ENCODE measurements at places on chromosomes 3 and 15.

GRCh38 chr15:82999905-83000671 lies 11.4 kb downstream of the C15orf40 start:
- peak; percentile 70 for DNase-seq

- DNase-seq, result no peak
Observed at GRCh38 chr3:113304856-113305540, 93.6 kb downstream of the BOC start.

DNA sequence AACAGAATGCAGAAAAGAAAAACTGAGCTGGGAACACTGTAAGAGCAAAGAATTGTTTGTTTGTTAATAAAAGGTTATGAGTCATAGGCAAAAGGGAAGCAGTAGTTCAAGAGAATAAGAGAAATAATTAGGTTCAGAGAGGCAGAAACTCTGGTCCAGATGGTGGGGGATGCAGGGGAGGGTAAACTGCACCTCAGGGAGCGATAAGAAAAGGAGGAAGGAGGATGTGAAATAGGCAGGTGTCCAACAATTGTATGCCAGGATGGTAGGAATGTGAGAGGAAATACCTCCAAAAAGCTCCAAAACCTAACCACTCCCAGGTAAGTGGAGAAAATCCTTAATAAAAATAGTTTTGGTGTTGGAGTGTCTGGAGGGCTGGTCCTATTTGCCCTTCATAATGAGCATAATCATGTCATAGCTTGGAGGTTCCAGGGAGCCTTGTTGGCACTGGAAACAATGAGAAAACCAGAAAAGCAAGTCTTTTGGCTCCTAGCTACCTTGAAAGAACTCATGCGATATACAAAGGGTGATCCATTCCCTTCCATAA lies 405.4 kb upstream of the TBL1XR1 start:
- no peak for DNase-seq

DNA sequence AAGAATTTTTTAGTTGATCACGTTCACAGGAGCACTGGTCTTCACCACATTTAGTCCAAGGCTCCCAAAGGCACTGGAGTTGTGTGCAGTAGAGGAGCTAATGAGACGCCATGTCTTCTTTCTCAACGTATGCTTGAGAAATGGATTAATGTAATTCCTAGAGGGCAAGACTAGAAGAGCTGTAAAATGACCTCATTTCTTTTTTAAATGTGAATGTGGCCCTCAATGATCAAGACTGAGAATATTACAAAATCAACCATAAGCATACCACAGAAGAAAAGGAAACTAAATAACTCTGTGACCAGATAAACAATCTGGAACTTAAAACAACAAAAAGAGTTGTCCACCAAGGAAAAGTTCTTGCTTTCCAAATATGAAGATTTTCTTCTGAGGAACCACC lies 112.1 kb upstream of the THBS1 start:
- no peak for DNase-seq

DNA sequence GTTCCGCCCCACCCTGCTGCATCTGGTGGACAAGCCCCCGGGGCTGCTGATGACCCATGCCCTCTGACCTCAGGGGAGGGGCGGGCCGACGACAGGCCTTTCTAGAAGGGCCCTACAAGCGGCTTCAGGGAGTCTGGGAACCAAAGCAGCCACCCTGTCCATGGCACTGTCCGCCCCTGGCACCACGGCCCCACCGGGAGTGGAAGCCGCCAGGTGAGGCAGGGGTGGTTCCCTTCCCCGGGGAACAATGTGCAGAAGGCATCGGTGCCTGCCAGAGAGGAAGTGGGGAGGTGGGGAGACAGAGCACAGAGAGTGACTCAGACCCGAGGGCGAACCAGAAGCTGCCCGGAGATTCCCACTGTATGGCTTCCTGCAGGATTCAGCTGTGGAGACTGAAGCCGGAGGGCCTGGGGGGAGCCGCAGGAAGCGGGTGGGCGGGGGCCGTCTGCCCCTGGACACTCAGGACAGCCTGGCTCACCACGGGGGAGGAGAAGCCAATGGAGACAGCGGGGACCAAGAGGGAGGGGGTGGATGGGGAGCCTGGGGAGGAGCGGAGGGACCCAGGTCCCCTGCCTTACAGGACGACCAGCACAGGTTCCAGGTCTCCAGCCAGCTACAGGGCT lies 134.0 kb downstream of the TPRA1 start:
- DNase-seq, result no peak

- DNase-seq, result no peak
Observed at GRCh38 chr3:185381320-185382058, 18.6 kb downstream of the MAP3K13 start.

DNA sequence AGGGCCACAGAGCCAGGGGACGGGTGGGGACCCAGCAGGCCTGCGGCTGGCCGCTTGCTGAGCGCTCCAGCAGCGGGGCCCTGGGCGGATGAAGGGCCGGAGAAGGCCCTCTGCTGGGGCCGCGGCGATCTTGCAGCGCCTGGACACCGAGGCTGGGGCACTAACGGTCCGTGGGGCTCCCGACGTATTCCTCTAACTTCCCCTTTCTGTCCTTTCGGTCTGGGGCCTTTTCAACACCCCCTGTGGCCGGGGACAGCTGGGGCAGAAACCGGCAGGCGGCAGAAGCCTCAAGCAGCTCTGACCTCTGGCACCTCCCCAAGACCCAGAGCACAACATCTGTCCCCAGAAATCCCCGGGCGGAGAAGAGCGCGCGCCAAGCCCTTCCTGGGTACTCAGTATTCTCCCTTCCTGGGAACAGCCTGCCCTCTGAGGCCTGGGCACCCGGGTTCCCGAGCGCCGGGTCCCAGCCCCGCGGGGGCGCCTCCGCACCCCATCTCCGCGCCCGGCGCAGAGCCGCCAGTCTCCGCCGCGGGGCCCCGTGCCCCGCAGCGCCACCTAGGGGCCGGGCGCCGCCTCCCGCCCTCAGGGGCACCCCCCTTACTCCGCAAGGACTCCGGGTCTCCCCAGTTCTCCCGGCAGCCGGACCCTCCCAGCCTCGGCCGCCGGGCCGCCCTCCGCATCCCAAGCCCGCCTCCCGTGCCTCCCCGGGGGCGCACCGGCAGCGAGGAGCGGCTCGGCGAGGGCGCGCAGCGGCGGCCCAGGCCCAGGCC lies 582 bp upstream of the SLCO3A1 start:
- peak; percentile 78 for DNase-seq

All from CD4-positive, alpha-beta T cell treated with Interleukin-17A for 1 hour (primary cell).